PC-3 (cell line): ENCODE measurements at places on chromosomes 6 and 20.

DNA sequence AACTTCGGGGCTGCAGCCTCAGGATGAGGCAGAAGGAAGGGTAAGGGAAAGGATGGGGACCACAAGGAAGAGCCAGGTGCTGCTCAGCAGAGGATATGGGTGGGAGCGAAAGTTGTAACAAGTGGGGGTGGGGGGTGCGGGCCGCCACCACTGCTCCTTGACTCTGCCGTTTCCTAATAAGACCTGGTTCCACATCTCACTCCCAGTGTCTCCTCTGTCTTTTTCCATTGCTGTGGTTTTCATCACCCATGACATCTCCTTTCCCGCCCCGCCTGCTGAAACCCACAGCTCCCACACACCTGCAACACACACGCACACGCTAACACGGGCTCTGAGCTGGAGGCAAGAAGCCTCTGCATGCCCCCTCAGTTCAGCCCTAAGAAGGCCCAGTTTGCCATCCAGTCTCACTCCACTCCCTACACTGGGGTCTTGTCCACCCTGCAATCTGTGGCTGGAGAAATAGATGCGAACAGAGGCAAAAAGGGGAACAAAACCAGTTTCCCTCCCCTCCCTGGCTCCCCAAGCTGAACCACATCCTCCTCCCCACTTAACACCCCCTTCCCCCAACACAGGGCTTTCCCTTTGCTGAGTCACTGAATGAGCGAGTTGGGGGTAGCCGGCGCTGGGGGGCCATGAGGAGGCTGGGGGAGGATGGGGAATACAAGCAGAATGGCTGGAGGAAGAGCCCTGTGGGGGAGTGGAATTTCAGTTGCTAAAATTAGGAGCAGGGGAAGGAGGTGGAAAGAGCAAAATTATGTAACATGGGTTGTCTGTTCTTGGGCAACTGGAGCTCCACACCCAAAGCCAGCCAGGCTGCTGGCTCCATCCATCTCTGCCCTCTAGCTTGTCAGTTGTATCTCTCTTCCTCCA is 11.5 kb downstream of the NFKBIL1 start:
- DNase-seq = no peak

DNA sequence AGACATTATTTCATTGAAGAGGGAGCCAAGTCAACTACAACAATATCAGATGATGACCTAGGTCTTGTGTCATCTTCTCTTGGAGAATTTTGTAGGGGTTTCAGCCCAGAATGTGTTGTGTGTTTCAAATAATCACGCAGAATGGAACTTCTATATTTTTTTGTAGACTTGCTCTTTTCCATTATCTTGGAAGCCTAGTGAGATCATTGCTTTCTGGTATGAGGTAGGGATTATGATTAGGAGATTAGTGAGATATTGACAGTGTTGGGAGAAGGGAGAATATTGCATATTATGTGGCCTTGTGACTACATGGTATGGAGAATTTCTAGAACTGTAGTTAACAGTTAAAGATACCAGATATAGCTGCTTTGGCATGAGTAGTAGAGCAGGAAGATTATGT is 423.6 kb upstream of the PLCB4 start:
- DNase-seq = no peak

GRCh38 chr6:77965449-77965848 is 312.6 kb downstream of the MEI4 start:
- no peak for DNase-seq

DNA sequence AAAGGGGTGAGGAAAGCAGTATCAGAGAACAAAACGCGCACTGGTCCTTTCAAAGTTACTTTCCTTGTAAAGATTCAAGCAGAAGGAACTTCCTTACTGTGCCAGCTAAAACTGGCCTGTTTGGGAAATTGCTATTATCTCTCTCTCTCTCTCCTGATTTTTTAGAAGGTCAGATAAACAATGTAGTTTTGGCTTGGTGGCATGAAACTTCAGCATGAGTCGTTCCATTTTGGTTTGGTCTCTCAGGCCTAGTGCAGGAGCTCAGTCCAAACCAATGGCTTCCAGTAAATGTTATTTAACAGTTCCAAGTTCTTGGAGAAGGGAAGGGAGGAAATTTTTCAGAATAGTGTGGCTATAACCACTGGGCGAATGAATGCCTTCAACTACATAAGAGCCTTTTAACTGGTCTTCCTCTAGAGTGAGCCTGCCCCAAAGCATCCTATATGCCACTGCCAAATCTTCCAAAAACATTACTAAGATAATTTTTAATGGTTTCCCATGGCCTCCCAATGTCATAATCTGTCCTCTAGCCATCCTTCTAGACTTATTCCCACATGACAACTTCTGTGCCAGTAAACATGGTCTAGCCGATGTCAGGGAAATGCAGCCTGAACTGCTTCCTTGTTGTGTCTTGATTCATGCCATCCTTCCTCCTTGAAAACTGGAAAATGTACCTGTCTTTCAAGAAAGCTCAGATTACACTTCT is 9.1 kb upstream of the SNX9 start:
- DNase-seq = peak; percentile 51

DNA sequence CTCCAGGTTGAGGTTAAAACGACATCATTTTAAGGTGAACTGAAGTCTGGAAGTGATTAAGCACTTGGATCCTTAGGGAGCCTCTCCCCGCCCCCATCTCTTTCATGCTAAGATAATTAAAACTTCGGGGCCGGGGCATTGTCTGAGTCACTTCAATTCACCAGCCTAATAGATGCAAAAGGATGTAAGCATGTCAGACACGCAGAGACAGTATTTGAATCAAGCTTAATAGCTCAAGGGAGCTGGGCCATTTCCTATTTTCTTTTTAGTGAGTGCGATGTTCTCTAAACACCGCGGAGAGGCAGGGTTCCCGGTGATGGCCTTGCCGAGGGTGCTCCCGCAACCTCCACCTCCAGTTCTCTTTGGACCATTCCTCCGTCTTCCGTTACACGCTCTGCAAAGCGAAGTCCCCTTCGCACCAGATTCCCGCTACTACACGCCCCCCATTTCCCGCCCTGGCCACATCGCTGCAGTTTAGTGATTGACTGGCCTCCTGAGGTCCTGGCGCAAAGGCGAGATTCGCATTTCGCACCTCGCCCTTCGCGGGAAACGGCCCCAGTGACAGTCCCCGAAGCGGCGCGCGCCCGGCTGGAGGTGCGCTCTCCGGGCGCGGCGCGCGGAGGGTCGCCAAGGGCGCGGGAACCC is 516 bp upstream of the IRF4 start:
- DNase-seq = no peak

DNA sequence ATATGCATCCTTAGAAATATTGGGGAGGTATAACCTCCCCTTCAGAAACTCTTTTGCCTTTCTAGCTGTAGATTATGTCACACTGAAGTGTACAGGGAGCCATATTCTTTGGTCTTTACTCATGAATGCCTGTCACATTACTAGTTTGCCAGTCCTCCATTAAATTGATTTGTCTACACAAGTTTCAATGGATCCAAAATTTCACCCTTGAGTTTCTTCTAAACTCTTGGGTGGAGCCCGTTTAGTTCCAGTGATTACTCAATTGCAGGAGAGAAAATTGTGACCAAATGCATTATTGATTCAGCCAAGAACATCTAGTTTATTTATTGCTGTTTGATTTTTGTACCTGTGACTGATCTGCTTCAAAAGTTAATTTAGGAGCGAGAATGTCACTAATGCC is 60.4 kb upstream of the TFB1M start:
- no peak for DNase-seq

DNA sequence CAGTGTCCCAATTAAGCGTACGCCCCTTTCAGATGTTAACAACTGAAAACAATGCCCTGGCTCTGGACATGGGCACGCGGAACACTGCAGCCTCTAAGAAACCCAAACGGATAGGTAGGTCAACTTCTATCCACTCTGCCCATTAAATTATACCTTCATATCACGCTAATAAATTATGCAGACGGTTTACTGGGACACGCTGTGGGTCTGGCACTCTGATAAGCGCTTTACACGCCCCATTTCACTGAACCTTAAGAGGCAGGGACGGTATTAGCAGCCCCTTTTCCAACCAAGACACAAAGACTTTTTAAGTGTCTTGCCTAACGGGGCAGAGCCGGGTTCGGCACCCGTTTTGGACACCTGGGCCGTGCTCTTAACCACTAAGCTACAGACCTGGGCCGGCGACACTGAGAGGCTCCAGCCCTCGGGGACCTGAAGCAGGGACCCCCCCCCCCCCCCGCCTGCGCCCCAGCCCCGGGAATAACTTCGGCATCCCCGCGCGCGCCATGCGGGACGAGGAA is 744 bp downstream of the STAU1 start:
- no peak for DNase-seq

DNA sequence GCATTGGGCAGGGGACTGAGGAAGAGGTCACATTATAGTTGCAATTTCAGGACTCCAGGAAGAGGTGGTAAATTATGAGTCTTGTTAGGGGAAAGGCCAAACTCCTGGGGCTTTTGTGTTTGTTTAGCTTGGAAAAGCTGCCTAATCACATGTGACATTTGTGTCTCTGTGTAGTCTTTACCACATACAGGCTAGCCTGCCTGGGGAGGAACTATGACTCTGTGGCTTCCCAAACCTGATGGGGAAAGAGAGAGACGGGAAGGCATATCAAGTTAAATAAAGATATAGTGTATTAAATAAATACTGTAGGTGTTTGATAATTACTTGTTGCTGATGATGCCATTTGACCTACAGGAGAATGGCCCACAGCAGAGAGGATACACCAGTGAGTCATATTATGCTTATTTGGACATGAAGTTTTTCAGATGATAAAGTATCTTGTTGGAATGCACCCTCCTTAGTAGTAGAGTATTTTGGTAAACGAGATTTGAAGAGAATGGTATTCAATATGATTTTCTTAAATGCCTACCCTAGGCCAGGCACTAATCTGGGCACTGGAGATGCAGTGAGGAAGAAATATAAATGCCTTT is 4.0 kb downstream of the BLTP3A start:
- DNase-seq = peak; percentile 69

GRCh38 chr20:8670893-8671215 is 398.0 kb upstream of the PLCB4 start:
- no peak for DNase-seq

DNA sequence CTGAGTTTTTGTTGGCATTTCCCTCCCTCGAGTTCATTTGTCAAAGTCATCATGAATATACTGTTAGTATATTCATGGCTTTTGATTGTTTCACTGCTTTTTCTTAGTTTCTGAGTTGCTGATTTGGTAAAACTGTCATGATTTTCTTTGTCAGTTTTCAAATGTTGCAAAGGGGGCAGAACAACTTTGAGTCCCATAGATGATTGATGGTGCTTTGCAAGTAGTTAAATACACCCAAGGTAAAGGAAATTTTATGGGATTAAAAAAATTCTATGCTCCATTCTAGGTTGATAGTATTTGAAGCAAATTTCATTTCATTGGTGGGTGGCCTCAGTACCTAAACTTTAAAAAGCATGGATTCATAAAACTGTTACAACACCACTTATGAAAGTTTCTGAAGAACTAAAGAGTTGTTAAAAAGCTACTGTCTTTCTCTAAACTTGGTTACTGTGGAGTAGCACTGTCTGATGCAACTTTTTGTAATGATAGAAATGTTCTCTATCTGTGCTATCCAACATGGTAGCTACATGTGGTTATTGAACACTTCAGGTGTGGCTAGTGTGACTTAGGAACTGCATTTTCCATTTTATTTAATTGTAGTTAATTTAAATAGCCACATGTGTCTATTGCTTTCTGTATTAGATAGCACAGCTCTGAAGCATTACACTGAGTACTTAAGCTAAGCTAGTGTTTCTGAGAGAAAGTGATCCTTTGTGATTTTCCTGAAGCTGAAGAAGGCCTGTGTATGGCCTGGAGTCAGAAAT is 153.6 kb downstream of the ZFAND3 start:
- no peak for DNase-seq

DNA sequence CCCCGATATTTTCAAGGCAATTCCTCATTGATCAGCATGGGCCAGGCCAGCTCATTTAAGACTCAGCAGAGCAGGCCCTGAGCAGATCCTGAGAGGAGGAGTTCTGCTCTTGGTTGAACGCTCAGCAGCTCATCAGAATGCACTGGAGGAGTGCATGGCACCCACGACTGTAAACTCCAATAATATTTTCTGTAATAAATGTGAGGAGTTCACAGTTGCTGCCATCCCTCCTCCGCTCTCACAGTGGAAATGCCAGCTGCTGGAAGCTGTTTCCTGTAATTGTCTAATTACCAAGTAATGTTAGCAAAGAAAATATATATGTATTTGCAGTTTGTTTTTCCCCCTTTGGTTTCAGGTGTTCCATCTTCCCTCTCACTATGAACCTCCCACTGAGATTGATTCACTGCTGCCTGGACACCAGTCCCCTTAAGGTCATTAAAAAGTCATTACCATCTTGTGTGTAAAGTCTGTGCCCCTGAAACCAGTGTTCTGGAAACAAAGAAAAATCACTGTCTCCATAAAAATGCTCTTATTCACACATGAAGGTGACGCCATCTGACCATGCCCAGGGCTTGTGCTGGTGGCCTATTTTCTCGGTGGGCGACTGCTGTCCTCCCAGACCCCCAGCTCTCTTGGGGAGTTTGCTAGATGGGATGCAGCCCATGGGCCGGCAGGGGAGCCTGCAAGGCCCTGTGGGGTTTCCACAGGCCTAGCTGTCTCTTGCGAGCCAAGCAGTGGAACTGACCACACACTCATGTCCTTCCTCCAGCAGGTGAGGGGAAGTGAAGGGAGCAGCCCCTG is 374.2 kb downstream of the ZFAND3 start:
- no peak for DNase-seq
